ENCODE measurements at places on chromosomes 13 and 19. TPM values are rescaled to one million over a fixed set of nuclear protein-coding genes. Genes with fewer than 3 reads are reported as not detected.

DNA sequence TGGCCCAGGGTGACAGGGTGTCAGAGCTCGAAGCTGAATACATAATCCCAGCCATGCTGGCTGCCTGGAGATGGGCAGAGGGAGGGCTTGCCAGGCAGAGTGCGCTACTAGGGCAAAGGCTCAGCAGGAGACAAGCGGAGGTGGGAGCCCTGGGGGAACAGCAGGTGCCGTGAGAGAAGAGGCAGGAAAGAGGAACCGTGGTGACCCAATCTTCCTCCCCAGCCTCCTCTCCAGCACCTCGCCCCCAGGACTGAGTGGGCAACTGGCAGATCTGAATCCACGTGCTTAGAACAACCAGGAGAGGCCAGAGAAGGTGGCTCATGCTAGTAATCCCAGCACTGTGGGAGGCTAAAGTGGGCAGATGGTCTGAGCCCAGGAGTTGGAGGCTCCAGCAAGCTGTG lies 11.0 kb upstream of the CCL25 start:
- DNase-seq, result no peak

DNA sequence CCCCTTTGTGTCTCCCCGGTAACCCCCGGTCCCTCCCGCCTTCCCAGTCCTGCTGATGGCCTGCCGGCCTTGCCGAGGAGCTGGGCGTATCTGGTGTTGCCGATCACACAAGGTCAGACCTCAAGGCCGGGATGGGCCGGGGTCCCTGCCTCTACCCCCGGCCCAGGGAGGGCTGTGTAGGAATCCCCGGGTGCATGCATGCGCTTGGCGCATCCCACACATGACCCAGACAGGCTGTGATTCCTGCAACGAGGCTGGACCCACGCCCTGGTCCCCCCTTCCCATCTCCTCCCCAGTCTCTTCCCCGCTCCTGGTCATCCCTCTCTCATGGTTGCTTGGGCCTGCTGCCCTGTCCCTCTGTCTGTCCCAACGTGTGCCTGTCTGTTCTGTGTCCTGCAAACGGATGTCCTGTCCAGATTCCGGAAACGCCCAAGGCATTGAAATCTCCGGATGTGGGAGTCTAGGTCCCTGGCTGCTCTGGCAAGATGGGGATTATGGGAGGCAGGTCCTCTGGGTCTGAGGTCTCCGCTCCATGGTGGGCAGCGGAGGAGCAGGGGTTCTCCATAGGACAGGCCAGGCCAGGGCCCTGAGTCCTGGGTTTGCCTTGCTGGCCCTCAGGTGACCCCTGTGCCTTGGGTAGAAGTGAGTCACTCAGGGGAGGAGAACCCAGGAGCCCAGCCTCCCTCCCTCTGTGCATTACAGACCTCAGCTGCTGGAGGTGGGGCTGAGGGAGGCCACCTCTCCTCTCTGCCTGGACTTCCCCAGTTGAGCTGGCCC lies 1.6 kb downstream of the PKN1 start:
- peak; percentile 77 for DNase-seq

GRCh38 chr19:28401739-28402424 lies 811.1 kb downstream of the UQCRFS1 start:
- no peak for DNase-seq

Gene LGALS7B
- total RNA-seq, result not detected

DNA sequence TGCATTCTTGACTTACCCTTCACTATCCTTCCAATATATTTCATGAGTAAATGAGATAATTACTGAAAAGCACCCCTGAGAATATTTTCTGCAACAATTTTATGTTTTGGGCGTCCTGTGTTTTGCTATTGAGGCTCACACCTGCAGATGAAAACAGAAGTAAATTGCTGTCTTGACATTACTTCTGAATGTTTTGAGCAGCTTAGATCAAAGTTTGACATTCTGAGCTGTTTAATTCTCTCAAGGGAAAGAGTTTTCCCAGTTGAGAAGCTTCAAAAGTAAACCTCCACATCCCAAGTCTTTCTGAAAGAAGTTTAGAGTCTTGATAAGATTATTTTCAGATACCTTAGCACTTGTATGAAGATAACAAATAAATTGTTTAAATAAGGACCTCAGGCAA lies 1667.2 kb upstream of the SLC10A2 start:
- no peak for DNase-seq

- DNase-seq, result no peak
These were observed 80.4 kb downstream of the HSPH1 start for GRCh38 chr13:31081316-31081715.

- DNase-seq, result no peak
These were observed 7.8 kb downstream of the CIC start for GRCh38 chr19:42276821-42277220.

- DNase-seq, result no peak
These were observed 6.9 kb upstream of the CBY2 start for GRCh38 chr13:45695198-45695730.

Gene RGL3
- 1.8 TPM for total RNA-seq

DNA sequence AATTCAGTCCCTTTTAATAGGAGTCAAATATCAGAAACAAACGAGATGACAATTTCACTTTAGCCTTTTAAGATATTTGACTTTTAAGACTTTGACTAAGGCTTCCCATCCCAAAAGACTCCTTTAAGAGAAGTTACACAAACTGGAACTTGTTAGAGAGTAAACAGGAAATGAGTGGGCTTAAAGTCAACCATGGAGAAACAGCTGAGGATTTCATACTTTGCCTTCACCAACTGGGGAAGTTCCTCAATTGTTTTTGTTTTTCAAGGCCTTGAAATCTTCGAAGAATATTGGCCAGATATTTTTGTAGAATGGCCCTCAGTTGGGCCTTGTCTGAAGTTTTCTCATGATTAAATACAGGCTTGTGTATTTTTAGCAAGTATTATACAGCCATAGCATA lies 227.3 kb downstream of the POU4F1 start:
- DNase-seq, result no peak

DNA sequence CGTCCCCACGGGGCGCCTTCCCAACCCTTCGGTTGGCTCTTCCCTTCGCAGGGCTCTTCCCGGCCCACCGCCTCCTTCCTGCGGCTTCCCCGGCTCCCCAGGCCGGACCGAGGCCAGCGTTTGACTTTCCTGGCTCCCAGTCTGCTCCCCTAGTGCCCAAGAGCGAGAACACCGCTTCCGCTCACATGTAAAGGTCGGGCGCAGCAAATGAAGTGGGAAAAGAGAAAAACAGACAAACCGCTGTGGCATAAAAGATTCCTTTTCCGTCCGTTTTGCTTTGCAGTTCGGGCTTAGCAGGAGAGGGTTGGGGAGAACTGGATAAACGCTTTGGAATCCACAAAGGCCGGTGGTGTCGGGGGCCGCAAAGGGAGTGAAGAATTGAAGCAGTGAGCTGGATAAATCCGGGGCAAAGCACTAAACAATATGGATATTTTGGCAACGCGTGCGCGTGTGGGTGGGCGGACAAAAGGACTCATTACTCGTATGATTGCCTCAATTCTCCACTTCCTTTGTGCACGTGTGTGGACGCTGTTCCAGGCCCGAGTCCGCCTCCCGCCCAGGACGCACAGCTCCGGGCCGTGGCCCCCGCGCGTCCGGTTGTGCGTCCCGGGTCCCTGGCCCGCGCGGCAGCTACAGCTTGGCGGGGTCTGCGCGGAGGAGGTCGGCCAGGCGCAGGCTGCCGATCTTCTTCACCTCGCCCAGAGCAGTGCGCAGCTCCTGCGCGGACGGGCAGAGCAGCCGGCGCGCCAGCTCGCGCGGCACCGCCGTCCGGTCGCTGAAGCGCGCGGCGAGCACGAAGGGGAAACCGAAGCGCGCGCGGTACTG lies 8.6 kb upstream of the CDX2 start:
- DNase-seq, result no peak

All from fibroblast of lung (primary cell).